Effector CD4-positive, alpha-beta T cell (primary cell): ENCODE measurements at places on chromosomes 2 and 18.

- no peak for DNase-seq
Observed at GRCh38 chr2:238900511-238900910, 52.6 kb downstream of the TWIST2 start.

DNA sequence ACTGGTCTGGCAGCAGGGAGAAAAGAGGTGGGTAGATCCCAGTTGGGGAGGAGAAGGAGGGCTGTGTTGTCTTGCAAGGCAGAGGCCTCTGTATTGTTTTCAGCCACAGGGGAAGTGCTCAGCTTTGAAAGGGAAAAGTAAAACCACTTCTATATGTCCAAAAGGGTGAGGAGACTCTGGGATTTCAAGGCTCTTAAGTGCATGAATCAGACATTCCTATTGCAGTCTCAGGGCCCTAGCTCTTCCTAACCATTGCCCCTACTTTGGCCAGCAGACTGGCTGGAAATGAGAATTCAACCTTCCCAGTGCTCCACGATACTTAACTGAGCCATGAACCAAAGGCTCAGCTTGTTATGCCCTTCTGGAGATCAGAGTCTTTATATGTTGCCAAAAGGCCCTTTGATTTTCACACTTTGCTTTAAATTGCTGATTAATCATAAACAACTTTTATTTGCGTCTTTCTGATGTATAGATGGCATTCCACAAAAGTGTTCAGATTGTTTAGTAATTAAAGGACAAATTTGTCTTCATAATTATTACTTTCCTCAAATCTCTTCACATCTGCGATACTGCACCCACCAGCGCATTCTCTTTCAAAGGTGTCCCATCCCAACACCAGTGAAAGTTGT is 313.8 kb upstream of the MMADHC start:
- DNase-seq, result no peak

- DNase-seq, result no peak
Observed at GRCh38 chr2:86499326-86499725, 58.2 kb downstream of the KDM3A start.

DNA sequence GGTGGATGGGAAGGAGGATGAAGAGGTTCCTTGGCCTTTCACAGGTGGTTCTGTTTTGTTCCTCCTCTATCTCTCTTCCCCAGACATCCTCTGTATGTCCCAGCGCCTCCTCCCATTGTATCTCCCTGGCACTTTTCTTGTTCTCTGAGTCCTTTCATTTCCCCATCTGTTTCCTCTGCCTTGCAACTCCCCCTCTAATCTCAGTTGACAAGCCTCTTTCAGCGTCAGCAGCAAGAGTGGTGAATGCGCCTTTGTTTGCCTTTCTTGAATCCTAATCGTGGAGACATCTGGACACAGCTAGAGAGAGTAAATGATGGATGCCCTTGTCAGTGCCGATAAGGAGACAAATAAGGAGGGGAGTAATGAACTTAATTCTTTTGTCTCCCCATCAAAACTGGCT is 167.0 kb downstream of the NDUFA10 start:
- no peak for DNase-seq
